ENCODE measurements at places on chromosomes 12 and 14.

- no peak for DNase-seq
These were observed 2.7 kb downstream of the SDR9C7 start for GRCh38 chr12:56931474-56931978.

- DNase-seq: no peak
These were observed 30.3 kb downstream of the CORO1C start for GRCh38 chr12:108700833-108701541.

- DNase-seq: no peak
These were observed 844.6 kb downstream of the VRK1 start for GRCh38 chr14:97641827-97642226.

DNA sequence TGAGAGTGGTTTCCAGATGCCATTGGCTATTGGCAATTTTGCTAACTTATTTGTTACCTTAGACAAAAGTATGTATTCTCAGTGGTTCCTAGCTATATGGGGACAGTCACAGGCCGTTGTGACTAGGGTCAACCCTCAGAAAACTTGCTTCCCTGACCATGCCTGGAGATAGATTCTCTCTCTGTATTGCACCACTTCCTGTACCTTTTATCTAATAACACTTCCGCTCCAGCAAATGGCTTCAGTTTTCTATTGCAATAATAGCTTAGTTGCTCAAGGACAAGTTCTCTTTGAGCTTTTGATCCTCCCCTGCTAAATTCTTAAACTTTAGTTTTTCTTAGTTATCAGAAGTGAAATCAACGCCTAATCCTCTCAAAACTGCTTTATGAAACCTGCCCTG lies 338.0 kb downstream of the RMST start:
- no peak for DNase-seq

DNA sequence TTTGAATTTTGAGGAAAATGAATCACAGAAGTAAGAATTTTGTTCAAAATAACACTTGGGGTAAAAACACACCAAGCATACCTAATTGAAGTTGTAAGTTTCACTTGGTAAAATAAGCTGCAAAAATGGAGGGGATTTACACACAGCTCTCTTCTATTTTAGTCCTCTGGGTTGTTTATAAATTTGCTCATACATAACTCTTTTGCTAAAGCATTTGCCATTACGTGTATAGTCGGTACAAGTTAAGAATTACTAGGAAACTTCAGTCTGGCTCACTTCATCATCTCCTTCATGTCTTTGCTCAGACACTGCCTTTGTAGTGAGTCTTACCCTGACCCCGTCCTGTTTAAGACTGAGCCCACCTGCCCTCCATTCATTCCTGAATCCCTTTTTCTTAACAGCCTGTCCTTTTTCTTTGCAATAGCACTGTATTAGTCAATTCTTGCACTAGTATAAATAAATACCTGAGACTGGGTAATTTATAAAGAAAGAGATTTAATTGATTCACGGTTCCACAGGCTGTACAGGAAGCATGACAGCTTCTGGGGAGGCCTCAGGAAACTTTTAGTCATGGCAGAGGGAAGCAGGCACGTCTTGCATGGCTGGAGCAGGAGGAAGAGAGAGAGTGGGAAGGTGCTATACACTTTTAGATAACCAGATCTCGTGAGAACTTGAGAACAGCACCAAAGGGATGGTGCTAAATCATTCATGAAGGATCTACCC lies 451.1 kb downstream of the PCNX1 start:
- no peak for DNase-seq

DNA sequence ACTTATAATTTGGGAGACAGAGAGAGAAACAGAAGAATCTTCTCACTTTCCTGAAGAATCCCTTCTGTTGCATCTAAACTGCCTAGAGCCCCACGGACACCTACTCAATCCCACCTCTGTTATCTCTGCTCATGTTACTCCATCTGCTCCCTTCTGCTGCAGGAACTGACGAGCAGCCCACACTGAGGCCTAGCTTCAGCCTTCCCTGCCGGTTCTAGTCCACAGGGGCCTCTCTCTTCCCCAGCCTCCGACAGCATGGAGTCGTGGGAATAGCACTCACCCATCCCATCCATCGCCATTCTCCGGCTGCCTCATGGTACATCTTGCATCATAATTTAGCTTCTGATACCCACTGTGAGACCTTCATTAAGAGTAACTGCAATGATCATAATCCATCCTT lies 4.0 kb downstream of the RAB15 start:
- DNase-seq: no peak

DNA sequence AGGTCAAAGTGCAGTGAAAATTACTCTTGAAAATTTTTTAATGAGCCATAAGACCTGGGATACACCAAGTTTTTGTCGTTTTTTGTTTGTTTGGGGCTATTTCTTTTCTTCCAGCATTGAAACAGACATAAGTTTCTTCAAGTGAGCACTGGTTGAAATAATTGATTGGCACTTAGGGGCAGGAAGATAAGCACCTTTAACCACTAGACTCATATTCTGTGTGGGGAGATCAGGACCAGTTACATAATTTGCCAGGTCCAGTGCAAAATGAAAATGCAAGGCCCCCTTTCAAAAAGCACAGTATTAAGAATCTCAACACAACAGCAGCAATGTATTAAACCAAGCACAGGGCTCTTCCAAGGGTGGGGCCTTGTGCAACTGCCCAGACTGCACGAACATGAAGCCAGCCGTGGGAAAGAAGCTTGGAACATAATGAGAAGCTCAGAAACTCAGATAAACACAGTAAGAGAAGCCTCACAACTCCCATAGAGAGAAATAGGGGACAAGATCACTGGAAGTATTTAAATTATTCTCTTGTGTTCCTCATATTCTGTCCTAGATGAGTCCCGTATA lies 3.2 kb upstream of the TCP11L2 start:
- no peak for DNase-seq

- DNase-seq: no peak
These were observed 85.1 kb downstream of the CMKLR1 start for GRCh38 chr12:108254030-108254429.

DNA sequence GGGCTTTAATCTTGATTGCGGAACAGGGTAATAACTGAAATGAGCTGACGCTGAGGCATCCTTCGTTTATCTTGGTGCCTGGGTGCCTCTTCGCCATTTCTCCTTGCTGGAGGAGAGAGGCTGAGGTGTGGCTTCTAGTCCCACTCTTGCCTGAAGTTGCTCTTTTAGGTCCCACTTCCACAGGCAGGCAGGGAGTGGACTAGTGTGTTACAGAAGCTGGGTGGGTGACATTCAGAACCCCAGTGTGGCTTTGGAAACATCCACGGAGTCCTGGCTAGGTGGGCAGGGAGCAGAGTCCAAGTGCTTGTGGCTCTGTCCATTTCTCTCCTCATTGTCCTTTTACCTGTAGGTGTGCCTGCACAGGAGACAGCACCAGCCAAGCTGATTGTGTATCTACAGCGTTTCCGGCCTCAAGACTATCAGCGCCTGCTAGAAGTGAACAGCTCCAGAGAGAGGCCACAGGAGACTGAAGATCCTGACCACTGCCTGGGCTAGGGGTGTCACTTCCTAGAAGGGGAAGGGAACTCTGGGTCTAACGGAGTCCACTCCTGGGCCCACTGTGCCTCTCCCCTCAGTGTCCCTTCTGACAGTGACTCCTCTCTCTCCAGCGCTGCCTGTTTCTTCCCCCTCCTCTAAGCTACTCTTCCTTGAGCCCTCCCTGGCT lies 2.4 kb downstream of the THTPA start:
- no peak for DNase-seq

- no peak for DNase-seq
These were observed 35.2 kb upstream of the FAM181A start for GRCh38 chr14:93891756-93892504.

DNA sequence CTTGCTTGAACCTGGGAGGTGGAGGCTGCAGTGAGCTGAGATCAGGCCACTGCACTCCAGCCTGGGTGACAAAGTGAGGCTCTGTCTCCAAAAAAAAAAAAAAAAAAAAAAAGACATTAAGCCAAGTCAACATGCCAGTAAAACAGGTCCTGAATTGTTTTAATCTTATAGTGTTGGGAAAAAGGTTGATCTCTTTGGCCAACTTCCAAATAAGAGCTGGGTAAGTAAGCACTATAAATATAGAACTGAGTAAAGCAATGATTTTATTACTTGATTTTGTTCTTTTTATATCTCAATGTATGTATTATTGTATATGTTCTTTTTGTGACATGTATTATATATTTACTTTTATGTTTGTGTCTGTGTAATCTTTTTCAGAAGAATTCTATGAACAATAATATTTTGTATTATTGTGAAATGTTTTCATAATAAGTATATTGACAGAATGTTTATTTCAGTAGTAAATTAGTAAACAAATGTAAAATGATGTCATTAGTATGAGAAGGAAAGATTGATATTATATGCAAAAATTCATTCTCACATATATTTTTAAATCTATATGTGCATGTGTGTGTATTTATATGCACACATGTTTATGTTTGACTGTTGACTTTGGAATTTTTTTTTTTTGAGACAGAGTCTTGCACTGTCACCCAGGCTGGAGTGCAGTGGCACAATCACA lies 9.6 kb upstream of the AKAP6 start:
- DNase-seq: no peak

DNA sequence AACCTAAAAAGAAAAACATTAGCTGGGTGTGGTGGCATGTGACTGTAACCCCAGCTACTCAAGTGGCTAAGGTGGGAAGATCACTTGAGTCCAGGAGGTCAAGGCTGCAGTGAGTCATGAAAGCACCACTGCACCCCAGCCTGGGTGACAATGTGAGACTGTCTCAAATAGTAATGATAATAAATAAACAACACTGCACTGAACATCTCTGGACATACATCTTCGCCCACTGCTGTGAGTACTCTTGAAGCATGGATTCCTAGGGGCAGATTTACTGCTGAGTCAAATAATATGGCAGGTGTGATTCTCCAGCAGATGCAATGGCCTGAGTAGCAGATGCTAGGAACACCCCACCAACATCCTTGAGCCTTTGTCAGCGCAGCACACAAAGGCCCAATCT lies 23.6 kb downstream of the ABCB9 start:
- DNase-seq: no peak

DNA sequence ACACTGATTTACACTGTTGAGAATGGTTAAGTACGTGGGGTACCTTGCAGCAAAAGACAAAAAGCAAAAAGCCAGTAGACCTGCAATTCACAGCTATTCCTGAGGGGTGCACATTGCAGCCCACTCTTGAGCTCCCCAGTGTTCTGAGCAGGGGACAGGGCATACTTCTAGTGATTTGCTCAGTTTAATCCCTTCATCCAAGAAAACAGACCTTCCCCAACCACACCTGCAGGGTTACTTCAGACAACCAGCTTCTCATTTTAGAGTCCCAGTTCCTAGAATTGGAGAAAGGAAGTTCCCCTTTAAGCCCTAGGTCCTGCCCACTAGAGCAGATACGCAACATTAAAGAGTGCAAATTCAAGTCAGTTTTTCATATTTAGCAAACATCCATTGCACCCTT lies 3.6 kb upstream of the WSB2 start:
- DNase-seq: no peak

DNA sequence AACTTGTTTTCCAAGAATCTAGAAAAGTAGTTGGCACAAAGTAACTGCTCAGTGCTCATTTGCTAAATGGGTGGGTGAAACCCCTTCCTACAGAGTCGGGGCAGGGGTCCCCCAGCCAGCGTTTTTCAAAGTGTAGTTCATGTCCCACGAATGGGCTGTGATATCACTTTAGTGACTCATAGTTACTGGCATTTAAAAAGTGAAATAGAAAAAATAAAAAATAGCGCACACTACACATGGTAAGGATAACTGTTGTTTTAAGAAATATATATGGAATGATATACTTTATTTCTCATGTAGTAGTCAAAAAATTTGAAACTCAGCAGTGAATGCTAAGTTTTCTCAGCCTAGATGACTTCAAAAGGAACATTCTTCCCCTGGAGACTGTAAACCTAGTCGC lies 250.4 kb downstream of the CHST11 start:
- DNase-seq: no peak

GRCh38 chr12:8603286-8603685 lies 9.4 kb downstream of the AICDA start:
- no peak for DNase-seq

- no peak for DNase-seq
These were observed 21.0 kb upstream of the MAP1LC3B2 start for GRCh38 chr12:116538076-116538591.

GRCh38 chr14:34030864-34031263 lies 80.0 kb upstream of the EGLN3 start:
- no peak for DNase-seq

DNA sequence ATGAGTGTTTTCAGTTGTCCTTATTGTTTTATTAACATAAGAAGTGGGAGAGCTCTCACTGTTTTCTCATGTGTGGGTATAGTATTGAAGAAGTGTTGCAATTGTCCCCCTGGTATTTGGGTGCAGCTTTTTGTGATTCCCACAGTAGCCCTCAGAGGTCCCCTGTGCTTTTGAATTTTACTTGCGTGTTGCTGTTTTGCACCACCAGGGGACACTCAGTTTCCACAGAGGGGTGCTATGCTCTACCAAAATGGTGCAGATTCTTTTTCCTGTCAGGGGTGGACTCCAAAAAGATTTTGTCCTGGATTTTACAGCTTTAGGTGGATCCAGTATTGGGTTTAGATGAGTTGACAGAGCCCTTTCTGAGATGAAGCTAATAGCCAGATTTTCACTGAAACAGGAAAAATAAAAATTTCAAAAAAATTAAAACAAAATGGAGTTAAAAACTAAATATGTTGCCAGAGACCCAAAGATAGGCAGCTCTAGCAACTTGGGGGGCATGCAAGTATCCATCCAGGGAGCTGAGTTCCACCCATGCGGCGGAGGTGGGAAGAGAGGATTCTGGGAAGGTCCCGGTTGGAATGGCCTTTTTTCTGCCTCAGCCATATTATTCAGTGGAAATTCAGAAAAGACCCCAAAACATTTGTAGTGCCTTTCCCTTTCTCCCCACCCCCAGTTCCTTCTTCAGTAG lies 50.2 kb downstream of the TTLL5 start:
- no peak for DNase-seq

- no peak for DNase-seq
These were observed 1319.1 kb downstream of the TMEM121 start for GRCh38 chr14:106845286-106846087.
